Psoas muscle (tissue), 8 donors: ENCODE measurements at places on chromosomes 5 and 9.

DNA sequence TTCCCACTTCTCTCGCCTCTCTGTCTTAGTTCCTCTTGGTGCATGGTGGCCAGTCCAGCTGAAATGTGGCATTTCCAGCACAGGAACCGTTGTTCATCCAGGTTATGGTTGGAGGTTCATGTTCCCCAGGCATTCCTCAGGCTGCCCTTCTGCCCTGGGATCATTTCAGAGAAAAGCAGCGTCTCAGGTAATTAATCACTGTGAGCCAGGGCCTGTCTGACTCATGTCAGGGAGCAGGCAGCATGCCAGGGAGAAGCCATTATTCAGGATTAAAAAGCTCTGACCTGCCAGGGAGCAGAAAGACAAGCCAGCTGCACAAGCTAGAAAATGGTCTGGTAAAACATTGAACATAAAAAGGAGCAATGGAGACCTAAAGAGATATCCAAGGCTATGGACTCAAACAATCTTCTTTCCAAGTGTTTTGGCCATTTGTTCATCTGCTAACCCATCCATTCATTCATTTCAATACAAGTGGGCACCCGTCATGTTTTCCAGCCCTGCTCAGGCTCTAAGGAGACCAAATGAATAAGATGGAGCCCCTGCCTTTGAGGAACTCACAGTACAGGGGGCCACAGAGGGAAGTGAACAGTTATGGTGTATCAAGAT, 241.4 kb downstream of the DRD1 start:
- DNase-seq, result no peak

DNA sequence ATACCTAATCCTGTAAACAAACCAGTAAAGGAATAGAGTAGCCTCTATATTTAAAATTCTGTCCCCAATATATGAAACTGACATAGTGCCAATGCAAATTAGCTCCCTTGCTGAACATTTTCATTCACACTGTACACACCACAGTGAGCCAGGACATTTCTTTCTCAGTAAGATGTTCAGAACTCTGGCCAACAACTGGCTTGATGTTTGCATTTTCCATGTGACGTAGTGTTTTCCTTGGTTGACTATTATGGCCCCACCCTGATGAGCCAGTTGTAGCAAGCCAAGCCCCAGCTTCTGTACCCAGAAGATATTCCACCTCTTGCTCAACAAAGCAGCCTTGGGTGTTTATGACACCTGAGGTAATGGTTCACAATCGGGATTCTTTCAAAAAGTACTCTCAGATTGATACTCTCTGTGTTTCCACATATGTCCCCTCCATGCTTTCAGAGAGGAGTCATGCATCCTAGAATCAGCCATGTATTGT, 17.7 kb upstream of the ANXA1 start:
- DNase-seq, result no peak

DNA sequence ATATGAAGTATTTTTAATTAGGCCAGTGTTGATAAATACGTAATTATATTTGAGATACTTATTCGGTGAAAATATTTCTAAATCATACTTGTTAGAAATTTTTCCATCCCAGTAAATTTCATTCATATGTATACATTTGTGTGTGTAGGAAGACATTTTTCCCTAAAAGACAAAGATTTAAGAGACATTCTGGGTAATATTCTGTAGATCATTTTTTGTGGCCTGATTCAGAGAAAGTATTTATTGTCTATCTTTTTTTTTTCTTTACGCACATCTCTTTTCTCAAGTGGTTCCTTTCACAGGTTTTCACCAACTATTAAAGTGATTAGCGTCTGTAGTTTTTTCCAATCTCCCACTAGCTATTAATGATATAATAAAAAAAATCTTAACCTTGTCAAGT, 224.1 kb downstream of the MEF2C start:
- DNase-seq, result no peak

DNA sequence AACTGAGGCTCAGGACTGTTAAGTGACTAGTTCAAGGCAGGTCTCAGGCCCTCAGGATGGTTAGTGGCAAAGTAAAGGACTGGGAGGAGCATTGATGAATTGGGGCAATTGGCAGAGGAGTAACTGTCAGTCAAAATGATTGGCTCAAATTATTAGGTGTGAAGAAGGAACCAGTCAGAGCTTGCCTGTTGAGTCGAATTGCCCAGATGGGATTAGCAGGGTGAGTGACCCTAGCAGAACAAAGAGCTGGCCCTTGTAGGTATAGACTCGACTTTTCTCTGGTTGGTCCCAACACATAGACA, 2.6 kb upstream of the NSD1 start:
- DNase-seq, result no peak

DNA sequence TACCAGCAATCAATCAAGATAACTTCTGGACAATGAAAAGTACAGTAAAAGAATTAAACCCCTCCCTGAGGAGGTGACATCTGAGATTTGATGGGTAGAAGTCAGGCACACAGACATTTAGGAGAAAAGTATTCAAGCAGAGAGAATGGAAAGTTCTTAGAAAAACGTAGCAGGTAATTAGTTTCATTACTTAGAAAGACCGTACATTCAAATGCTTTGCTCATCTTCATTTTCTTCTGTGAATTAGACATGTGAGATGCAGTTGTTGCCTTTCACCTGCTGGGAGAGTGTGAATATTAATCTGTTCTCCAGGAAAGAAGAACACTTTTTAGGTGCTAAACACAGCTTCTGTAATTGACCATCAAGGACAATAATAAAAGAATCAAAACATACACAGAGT, 71.3 kb upstream of the PPP1R2B start:
- DNase-seq, result no peak

DNA sequence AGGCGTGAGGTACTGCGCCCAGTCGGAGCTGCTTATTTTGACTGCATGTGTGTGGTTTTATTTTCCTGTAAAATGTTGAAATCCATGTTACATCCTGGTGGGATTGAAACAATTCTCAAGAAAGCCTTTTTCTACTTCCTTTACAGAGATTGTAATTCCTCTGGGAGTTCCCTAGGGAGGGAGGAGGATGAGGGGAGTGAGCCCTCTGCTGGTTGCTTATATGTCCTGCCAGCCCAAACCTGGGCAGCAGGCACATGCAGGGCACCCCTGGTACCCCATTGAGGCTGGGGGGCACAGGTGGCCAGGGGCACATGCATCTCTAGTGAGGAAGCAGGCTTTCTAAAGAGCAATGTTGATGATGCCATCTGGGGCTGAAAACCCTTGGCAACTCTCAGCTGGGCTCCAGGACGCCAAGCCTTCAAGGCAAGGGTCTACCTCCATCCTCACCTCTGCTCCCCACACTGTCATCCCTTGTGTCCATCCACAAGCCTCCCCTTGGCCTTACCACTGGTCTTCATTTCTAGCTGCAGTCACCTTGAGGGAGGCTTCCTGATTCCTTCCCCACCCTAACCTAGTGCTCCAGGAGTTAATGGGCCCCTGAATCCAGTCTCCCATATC, 84.7 kb upstream of the TNFSF8 start:
- no peak for DNase-seq

- no peak for DNase-seq
Measured at GRCh38 chr9:105360344-105360743, 87.5 kb upstream of the FSD1L start.

DNA sequence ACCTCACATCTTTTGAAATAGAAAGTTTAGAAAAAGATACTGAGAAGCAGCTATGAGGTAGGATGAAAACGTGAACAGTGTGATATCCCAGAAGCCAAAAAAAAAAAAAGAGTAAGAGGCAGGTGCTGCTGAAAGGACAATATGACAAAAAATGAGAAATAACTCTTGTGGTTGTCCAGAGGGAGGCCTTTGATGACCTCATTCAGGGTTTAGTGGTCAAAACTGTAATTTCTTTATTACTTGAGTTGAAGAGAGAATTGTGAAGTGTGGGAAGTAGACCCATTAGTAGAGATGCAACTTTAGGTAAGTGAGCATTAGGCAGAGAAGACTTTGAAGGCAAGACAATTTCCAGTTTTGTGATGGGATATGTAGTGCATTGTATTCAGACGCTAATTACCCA, 1306.3 kb upstream of the ACO1 start:
- DNase-seq, result no peak

DNA sequence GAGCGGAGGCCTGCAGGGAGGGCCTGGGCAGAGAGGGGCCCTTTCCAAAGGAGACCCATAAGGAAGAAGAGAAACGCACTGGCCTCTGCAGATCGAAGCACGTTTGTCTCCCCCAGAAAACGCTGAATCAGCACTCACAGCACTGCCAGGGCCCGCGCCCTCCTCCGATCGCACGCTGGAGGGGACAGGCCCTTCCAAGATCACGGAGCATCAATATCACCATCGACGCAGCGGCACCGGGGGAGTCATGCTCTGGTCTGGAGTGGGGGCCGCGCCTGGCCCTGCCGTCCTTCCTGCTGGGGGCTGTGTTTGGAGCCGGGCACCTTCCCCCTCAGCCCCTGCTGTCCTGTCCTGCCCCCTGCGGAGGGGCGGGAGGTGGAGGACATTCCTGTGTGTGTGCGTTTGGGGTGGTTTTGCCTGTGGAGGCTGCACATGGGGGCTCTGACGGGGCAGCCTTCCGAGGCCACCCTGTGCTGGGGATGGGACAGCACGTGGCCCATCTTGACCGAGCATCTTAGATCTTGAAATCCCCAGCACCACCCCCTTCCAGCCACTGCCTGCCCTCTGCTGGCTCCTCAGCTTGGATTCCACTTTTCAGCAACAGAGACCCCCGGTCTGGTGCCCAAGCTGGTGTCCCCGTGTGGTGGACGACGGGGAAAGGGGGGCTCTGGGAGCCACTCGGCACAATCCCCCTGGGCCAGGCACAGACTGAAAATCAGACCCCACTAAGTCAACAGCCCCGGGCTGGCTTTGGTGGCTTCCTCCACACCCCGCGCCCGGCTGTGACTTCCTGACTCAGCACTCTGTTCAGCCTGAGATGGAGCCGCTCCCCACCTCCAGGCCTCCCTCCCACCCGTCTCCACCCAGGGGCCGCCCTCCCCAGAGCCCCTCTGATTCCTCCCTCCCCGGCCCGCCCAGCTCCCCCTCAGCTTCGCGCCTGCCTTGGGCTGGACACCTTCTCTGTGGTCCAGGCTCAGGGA, 8.3 kb downstream of the TMEM250 start:
- DNase-seq, result no peak

- DNase-seq, result no peak
Measured at GRCh38 chr9:87255431-87256155, 242.1 kb upstream of the DAPK1 start.

- no peak for DNase-seq
Measured at GRCh38 chr9:12538842-12539579, 154.2 kb upstream of the TYRP1 start.

DNA sequence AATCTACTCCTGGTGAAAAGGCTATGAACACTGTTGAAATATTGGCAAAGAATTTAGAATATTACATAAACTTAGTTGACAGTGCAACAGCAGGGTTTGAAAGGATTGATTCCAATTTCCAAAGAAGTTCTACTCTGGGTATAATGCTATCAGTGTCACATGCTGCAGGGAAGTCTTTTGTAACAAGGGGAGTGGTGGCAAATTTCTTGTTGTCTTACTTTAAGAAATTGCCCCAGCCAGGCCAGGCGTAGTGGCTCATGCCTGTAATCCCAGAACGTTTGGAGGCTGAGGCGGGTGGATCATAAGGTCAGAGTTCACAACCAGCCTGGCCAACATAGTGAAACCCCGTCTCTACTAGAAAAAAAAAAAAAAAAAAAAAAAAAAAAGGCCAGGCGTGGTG, 86.3 kb upstream of the OTULINL start:
- no peak for DNase-seq

GRCh38 chr5:168947212-168947868, 353.6 kb downstream of the SLIT3 start:
- no peak for DNase-seq
